ENCODE measurements at places on chromosomes 3 and 15.

- DNase-seq, result no peak
Observed at GRCh38 chr15:42185801-42186200, 22.3 kb downstream of the VPS39 start.

GRCh38 chr3:49992326-49992725 is 52.4 kb downstream of the RBM6 start:
- no peak for DNase-seq

DNA sequence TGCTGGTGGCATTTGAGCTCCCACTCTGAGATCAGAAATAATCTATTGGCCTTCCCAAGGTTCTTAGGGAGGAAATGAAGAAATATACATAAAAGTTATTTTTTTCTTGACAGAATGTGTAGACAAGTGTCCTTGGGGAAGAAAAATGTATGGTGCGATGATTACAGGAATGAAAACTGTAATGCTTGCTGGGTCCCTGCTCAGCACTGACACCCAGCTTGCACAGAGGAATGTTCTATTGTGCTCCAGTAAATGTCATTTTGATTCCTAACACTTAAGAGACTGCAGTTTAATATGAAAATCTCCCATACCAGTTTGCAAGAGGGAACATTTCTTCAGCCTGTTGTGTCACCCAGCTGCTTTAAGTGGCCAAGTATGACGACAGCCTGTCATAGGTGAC is 271.3 kb upstream of the TPM1 start:
- no peak for DNase-seq

GRCh38 chr3:186502966-186503712 is 41.0 kb downstream of the CRYGS start:
- no peak for DNase-seq

DNA sequence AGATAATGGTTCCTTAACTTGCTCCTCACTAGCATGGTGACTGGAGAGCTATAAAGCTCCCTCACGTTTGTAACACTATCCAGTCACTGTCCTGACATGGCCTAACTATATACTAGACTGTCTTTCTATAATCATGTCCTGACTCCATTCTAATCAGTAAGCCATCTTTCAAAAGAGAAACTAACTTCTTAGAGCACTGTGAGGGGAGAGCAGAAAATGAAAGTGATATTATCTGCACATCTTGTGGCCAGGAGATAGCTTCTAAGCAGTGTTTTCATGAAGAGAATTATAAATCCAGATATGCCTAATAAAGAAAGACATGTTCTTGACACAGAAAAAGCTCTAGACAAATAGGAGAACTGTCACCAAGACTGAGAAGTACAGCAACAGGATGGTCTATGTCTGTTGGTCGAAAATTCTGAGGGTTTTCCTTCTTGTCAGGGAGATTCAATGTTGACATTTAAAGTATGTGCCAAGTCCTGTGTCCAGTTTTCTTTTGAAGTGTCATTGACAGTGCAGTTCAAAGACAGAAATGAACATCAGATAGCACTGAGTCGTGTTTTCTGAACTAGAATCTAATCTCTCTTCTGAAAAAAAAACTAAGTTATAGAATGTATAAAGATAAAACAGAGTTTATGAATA is 230.6 kb upstream of the PEX5L start:
- DNase-seq, result no peak
